ENCODE measurements at places on chromosomes 16 and 17. TPM values are rescaled to one million over a fixed set of nuclear protein-coding genes. Genes with fewer than 3 reads are reported as not detected.

MYLK3 gene
- total RNA-seq, result 0.68 TPM

- H3K4me1 ChIP-seq, result peaks cover 26% of the 10 kb centered on the region
- peak; percentile 63 for DNase-seq
- H3K27me3 ChIP-seq, result no peaks in the 10 kb centered on the region
- no peak overlapping the region for H3K4me3 ChIP-seq
These were observed 36.6 kb upstream of the EMP2 start for GRCh38 chr16:10616756-10617640.

DNA sequence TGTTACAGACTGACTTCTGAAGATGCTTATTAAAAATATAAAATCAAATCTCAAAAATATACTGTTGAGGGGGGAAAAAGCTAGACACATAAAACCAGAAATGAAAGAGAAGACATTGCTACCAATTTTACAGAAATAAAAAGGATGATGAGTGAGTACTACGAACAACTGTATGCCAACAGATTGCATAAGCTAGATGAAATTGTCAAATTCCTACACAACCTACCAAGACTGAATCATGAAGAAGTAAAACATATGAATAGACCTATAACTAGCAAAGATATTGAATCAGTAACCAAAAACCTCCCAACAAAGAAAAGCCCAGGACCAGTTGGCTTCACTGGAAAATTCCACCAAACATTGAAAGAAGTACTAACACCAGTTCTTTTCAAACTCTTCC lies 3.5 kb upstream of the CAPNS2 start:
- peaks cover 11% of the 10 kb centered on the region for H3K4me1 ChIP-seq
- no peak for DNase-seq
- H3K4me3 ChIP-seq, result no peak overlapping the region
- peaks cover 10% of the 10 kb centered on the region for H3K36me3 ChIP-seq

DNA sequence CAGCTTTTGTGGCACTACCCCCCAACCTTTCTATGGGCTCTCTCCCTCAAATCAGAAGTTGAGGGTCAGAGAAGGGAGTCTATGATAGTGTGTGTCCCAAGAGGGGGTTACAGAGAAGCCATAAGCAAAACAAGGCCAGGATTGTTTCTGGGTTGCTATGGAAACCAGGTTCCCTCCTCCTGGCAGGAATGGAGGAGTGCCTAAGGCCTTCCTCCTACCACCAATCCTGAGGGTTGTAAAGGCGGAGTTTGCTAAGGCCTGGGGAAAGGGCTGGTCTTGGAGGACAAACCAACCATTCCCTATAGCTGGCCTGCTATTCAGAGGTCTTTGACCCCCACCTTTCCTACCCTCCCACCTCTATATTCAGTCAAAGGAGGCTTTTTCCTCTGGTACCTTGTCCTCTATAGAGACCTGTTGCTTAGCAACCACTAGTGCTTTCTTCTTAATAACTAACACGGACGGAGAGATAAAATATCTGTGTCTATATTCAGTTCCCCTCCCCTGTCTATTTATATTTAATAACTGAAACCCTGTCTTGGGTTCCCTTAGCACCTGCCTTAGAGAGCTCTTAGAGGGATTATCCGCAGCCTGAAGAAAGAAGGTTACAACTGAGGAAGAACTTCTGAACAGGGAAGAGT lies 43.4 kb downstream of the NEUROD2 start:
- no peaks in the 10 kb centered on the region for H3K36me3 ChIP-seq
- H3K4me3 ChIP-seq, result no peak overlapping the region
- H3K27me3 ChIP-seq, result no peaks in the 10 kb centered on the region

DNA sequence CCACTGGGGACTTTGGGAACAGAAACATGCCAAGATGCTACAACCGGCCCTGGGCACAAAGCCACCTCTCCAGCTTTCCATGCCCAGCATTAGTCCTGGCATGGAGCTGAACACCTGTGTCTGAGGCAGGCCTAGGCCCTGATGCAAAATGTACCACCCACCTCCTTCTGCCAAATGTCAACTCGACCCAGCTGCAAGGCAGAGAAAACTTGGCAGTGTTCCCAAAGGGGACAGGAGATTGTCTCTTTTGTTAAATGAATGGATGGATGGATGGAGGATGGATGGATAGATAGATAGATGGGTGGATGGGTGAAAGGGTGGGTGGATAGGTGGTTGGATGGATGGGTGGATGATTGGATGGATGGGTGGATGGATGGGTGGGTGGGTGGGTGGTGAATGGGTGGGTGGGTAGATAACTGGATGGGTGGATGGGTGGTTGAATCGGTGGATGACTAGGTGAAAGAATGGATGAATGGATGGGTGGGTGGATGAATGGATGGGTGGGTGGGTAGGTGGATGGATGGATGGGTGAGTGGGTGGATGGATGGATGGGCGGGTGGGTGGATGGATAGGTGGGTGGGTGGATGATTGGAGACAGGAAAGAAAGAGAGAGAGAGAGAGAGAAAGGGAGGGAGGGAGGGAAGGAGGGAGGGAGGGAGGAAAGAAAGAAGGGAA lies 73.4 kb upstream of the TNRC6C start:
- H3K4me1 ChIP-seq, result no peaks in the 10 kb centered on the region
- no peak overlapping the region for H3K27ac ChIP-seq
- H3K27me3 ChIP-seq, result peaks cover 60% of the 10 kb centered on the region
- H3K36me3 ChIP-seq, result no peaks in the 10 kb centered on the region
- no peak for DNase-seq

GRCh38 chr16:89015271-89015859 lies 38.4 kb upstream of the CBFA2T3 start:
- H3K27me3 ChIP-seq, result peaks cover 71% of the 10 kb centered on the region
- H3K36me3 ChIP-seq, result no peaks in the 10 kb centered on the region
- no peaks in the 10 kb centered on the region for H3K4me1 ChIP-seq
- DNase-seq, result no peak
- no peak overlapping the region for H3K27ac ChIP-seq
- H3K4me3 ChIP-seq, result no peak overlapping the region

DNA sequence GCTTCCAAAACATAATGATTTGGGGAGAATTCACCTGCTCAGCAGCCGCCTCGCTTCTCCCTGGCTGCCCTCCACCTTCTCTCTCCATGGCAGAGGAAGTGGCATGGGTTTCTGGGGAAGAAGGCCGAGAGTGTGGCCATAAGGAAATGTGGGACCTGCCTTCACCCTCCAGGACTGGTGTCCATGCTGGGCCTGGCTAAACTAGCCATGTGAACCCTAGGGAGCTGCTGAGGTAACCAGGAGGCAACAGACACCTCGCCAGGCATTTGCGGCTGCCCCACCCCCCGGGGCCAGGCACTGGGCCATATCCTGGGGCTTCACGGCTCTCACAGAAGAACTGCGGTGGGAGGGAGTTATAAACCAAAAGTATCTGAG lies 9.9 kb upstream of the CMTM4 start:
- no peaks in the 10 kb centered on the region for H3K27me3 ChIP-seq
- H3K36me3 ChIP-seq, result no peaks in the 10 kb centered on the region
- H3K27ac ChIP-seq, result no peak overlapping the region
- no peaks in the 10 kb centered on the region for H3K4me1 ChIP-seq
- DNase-seq, result peak; percentile 37
- no peak overlapping the region for H3K4me3 ChIP-seq
